ENCODE measurements at places on chromosomes 4 and X.

GRCh38 chr4:100906973-100907372 lies 389.2 kb upstream of the EMCN start:
- DNase-seq, result no peak

- no peak for DNase-seq
Measured at GRCh38 chr4:110417136-110417535, 58.8 kb upstream of the ENPEP start.

- no peak for DNase-seq
Measured at GRCh38 chrX:23782455-23782854, 518 bp upstream of the SAT1 start.

- DNase-seq, result no peak
Measured at GRCh38 chr4:52103319-52103718, 52.2 kb downstream of the SPATA18 start.

- DNase-seq, result no peak
Measured at GRCh38 chr4:147481577-147482109, 746 bp downstream of the EDNRA start.

GRCh38 chr4:128847082-128847724 lies 37.7 kb downstream of the JADE1 start:
- DNase-seq, result no peak

DNA sequence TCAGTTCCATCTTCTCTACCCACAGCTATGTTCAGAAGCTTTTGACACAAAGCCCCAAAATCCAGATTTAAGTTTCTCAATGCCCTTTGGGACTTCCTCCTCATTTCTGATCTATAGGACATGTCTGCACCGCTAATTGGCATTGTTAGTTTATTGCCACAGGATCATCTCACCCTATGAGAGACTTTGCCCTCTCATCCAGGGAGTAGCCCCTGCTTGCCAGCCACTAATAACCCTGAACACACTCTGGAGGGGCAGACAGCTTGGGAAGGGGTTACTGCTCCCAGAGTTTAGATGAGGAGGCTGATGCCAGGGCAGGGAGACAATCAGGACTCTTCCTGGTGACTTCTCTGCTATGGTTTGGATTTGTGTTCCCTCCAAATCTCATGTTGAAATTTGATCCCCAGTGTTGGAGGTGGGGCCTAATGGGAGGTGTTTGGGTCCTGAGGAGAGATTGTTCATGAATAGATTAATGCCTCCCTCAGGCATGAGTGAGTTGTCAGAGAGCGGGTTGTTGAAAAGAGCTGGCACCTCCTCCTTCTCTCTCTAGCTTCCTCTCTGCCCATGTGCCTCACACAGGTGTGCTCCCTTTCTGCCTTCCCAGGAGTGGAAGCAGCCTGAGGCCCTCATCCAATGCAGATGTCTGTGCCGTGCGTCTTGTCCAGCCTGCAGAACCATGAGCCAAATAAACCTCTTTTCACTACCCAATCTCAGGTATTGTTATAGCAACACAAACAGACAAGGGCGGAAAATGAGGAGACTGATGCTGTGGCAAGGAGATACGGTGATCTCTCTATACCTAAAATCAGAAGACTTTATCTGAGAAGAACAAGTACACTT lies 3.6 kb upstream of the SCARB2 start:
- no peak for DNase-seq

GRCh38 chrX:13334491-13334890 lies 14.6 kb upstream of the ATXN3L start:
- DNase-seq, result no peak

GRCh38 chr4:74499986-74500781 lies 55.2 kb downstream of the AREG start:
- no peak for DNase-seq

GRCh38 chr4:185566425-185566824 lies 31.1 kb upstream of the PDLIM3 start:
- no peak for DNase-seq

DNA sequence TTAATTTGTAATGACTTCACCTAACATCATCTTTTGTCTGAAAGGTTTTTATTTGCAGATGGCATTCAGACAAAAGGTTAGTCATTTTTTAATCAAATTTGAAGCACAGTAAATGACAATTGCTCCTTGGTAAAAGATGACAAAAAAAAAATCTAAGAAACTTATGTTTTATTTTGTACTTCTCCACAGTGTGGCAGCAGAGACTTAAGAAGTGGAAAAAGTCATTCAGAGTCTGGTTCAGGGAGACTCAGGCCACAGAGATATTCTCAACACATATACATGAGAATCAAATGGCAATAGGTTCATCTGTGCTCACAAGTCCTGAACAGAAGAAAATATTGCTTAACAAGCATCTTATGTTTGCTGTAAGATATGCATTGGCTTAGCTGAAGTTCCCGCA lies 436.2 kb downstream of the KCNIP4 start:
- DNase-seq, result peak; percentile 2

- DNase-seq, result no peak
Measured at GRCh38 chr4:2077537-2078460, 18.7 kb downstream of the NAT8L start.

DNA sequence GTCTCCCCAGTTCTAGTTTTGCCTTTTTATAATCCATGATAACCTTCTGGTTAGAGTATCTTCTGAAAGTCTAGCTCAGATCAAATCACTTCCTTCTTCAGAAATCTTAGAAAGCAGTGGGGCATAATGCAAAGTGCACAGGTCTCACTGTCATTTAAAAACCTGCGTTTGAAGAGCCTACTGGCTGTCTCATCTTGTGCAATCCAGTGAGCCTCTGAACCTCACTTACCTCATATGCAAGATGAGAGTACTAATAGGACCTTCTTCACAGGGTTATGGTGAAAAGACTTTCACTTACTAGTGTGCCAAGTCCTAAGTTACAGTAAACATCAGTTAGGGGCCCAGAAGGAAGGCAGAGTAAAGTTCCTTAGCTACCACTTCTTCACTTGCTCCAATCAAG lies 131.4 kb downstream of the ENOX2 start:
- DNase-seq, result no peak

DNA sequence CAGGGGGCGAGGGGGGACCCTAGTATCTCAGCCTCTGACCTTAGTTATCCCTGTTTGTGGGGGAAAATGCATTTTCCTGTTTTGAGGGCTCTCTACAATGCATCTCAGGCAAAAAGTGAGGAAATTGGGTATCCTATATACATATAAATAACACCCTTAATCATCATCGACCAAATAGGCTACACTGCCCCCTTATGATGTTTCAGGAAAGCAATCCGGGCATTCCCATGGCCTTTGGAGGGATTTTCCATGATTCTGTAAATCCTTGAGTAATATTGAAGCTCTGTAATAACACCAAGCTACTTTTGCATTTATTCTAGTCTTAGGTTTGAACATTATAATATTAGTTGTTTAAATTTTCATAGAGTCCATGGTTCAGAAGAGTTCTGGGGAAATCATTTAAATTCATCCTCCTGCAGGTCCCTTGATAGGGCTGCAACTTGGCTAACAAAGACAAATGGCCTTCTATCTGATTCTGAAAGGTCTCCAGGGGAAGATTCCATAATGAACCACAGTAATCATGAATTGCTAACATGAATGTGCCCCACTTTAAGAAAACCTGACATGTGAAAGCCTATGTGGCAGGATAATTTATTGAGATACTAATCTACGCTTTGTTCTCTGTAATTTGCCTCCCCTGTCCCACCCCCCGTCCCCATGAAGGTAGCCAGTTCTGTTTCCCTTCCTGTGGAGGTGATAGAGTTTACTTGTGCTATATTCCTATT lies 91.5 kb upstream of the SCOC start:
- DNase-seq, result no peak

GRCh38 chrX:16552546-16552945 lies 97.4 kb upstream of the S100G start:
- DNase-seq, result no peak

DNA sequence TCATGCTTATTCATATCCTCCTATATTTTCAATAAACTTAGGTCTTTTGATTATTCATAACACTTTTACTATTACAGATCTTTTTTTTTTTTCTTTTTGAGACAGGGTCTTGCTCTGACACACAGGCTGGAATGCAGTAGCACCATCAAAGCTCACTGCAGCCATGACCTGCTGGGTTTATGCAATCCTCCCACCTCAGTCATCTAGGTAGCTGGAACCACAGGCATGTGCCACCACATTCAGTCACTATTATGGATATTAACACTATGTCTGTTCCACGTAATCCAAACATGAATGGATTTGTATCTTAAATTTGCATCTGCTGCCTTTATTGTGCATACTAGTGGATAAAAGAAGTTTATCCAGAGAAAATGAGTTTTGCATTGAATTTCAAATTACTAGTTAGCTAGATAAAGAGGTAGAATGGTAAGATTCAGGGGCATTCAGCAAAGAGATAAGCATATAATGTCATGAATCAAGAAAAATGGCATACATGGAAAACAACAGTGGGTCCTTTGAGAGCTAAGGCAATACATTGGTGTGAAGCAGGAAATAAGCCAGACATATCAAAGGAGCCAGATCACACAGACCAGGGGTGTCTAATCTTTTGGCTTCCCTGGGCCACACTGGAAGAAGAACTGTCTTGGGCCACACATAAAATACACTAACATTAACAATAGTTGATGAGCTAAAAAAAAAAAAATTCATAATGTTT lies 13.9 kb downstream of the ANAPC10 start:
- no peak for DNase-seq

DNA sequence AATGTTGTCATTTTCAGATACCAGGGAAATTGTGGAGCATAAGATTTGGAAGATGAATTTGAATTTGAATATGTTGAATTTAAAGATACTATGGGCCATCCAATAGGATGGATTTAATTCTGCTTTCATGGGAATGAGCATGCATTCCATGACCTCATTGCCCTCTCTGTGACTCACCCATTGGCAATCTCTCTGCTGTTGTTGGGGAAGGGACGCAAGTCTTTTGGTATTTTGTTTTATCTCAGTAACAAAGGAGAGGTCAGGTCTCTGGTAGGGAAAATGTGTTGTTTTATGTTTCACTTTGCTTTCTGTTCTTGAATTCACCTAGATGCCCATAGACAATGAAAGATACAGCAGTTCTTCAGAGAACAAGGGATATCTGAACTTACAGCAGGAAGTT lies 42.1 kb upstream of the MAGEA4 start:
- DNase-seq, result peak; percentile 61

DNA sequence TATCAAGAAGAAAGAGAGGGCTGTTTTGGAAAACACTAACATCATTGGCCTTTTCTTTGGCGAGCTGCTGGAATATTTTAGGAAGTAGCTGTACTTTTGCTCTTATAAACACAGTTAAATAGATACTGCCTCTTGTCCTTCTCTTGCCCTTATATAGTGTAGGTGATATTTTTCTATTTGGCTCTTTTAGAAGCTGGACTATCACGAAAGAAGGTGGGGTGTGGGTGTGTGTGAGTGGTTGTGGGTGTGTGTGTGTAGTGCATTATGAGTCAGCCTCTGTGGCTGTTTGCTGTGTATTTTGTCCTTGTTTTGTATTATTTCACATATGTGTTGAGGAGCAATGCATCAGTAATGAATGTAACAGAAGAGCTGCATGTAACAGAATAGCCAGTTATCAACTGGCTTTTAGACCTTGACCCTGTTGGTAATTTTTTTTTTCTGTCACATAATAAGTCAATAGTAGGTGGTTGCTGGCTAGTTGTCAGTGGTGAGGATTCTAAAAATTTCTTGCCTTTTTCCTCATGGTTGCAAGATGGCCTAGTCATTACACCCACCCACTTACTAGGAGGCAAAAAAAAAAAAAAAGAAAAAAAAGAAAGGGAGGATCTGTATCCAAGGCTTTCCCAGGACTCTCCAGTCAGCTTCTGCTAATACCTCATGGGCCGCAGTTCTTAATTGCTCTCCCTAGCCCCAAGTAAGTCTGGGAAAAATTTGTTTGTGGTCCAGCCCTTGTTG lies 23.8 kb downstream of the ARHGAP10 start:
- no peak for DNase-seq

GRCh38 chrX:123339221-123339905 lies 155.3 kb downstream of the GRIA3 start:
- DNase-seq, result peak; percentile 15

DNA sequence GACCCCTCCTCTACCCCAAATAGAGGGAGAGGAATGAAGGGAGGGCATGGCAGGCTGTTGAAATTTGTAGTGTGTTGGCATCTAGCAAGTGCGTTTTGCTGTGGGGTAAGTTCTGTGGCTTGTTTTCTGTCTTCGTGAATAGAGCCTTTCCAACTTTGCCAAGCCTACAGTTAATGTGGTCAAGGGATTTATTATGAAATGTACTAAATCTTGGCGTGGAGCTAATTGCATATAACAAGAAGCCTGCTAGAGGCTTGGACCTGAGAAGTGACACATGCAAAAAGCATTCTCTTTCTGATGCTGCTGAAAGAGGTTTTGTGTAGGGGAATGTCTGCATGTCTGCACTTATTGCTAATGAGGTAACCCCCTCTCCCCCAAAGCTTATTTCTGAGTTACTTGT lies 132.2 kb downstream of the BMPR1B start:
- peak; percentile 1 for DNase-seq

DNA sequence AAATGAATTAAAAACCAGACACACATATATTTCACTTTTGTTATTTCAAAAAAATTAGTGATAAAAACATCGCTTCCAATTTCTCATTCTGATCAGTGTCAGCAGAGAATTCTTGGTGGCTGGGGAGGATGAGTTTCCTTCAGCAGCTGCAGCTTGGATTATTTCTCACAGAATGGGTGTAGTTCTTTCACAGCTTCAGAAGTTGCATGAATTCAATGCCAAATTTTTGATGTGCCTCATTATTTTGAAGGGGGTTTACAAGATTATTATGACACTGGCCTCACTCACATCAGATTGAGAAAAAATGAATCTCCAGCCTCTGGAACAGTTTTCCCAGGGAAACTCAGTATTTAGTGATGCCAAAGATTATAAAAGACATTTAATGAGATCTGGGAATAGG lies 184.9 kb upstream of the WDFY3 start:
- DNase-seq, result no peak

DNA sequence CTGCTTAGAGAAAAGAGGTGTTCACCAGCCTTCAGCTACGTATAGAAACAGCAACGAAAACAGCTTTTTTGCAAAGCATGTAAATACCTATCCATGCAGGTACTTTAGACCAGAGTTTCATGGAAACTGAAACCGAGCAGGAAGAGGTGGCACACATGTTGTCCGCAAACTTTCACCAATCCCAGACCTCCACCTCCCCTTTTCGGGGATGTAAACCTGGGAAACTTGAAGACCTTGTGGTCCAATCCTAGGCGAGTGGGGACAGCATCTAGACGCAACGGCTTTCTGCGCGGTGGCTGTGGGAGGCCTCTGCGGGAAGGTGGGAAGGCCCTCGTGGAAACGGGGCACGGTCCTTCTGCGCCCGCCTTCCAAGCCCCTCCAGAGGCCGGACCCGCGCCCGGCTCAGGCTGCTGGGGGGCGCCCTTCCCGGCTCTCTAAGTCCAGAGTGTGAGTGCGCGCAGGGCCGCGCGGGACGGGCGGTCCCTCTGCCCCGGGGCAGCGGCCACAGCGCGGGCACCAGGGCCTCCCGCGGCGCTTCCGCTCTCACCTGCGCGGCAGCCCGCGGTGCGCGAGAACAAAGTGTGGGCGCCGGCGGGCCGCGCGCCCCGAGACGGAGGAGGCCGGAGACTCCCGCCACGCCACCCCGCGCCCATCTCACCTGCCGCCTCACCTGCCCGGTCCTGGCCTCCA lies 830 bp upstream of the SHROOM2 start:
- DNase-seq, result no peak

DNA sequence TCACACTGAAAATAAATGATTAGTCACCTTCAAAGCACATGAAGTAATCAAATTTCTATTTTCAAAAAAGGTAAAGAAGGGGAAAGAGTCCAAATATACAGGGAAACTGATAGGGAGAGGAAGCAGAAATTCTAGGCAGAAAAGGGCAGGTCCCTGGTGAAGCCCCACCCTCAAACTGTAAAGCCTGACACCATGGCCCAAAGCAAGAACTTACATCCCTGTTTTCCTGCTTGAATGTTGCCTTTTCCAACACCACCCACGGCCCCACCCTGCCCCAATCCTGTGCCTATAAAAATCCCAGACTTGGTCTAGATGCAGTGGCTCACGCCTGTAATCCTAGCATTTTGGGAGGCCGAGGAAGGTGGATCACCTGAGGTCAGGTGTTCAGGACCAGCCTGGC lies 361.8 kb downstream of the PPP3CA start:
- DNase-seq, result no peak

All from AG09319 (cell line).